ENCODE measurements at places on chromosomes 7 and 10. TPM values are rescaled to one million over a fixed set of nuclear protein-coding genes. Genes with fewer than 3 reads are reported as not detected.
A peak's percentile ranks its signal among the peaks of the same experiment; 100 is the strongest.

DNA sequence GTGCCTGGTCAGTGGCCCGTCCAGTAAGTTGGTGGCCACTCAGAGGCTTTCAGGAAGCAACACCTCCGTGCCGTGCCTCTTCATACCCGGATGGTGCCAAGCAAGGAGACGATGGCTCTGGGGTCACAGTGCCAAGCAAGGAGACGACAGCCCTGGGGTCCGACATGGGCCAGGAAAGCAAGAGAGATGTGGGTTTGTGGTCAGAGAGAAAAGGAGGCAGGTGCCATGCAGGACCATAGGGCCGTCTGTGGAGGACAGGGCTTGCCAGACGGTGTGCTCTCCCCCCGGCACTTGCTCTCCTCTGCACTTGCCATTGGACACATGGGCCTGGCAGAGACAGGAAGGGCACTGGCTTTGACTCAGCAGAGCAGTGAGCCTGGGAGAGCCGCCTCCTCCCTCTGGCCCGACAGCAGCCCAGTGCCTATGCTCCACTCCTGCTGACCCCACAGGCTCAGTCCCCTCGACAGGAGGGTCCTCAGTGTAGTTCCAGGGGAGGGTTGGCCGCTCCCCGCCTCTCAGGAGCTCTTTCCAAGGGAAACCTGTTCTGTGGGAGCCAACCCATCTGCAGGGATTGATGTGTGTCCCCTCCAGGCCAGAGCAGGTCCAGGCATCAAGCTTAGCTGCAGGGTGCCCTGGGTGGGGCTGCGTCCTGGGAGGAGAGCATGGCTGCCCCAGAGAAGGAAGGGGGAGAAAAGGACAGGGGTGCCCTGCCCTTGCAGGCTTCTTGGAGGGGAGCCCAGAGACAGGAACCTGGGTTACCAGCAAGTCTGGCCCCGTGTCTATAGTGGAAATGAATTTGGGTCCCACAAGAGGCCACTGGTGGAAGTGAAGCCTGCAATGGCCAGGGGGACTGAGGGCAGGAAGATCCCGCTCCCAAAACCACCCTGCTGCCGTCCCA is 7.6 kb upstream of the CALML5 start:
- no peak overlapping the region for H3K27ac ChIP-seq
- H3K4me3 ChIP-seq = no peak overlapping the region
- DNase-seq = no peak
- H3K36me3 ChIP-seq = no peaks in the 10 kb centered on the region

- peak overlapping the region; percentile 81 for H3K4me3 ChIP-seq
- no peaks in the 10 kb centered on the region for H3K27me3 ChIP-seq
- DNase-seq = no peak
Measured at GRCh38 chr10:13347043-13347499, 1.0 kb downstream of the SEPHS1 start.

- H3K4me1 ChIP-seq = no peaks in the 10 kb centered on the region
- no peak for DNase-seq
- no peak overlapping the region for H3K27ac ChIP-seq
- no peaks in the 10 kb centered on the region for H3K27me3 ChIP-seq
Measured at GRCh38 chr10:131102676-131103075, 208.8 kb downstream of the TCERG1L start.

DNA sequence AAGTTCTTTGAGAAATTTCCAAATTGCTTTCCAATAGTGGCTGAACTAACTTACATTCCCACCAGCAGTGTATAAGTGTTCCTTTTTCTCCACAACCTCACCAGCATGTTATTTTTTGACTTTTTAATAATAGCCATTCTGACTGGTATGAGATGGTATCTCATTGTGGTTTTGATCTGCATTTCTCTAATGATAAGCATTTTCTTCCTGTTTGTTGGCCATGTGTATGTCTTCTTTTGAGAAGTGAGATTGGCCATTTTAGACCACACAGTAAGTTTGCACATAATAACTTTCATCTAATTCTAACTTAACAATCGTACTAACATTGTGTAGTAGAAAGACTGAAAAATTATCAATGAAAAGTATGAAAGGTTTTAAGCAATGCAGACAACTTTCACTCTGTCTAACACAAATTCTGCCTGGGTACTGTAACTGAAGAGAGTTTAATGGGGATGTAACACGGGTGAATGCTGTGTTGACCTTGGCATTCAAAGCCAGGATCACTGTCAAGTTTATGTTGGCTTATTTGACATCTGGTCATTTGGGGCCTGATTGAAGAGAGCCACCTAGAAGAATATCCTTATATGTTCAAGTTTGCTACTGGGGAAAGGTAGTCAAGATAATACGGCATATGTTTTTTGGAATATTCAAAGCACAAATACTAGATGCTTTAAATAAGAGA is 50.4 kb downstream of the FAM171A1 start:
- H3K27ac ChIP-seq = no peak overlapping the region
- no peaks in the 10 kb centered on the region for H3K36me3 ChIP-seq
- peaks cover 4% of the 10 kb centered on the region for H3K27me3 ChIP-seq
- H3K4me3 ChIP-seq = no peak overlapping the region

- peaks cover 5% of the 10 kb centered on the region for H3K4me1 ChIP-seq
- H3K4me3 ChIP-seq = no peak overlapping the region
- H3K36me3 ChIP-seq = no peaks in the 10 kb centered on the region
- H3K27ac ChIP-seq = no peak overlapping the region
Measured at GRCh38 chr10:122168598-122169394, 102.3 kb upstream of the BTBD16 start.

DNA sequence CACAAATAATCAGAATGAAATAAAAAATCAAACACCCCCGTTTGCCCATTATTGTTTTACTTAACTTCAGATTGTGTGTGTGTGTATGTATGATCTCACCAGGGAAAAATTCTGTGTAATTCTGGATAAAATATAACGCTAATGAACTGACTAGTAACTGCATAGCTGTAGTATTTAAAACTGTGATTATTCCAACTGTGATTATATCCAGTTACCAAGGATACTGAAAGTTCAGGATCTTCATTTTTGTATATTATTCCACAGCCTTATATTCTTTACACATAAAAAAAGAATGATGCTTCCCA is 2.9 kb downstream of the TWIST1 start:
- H3K27me3 ChIP-seq = peaks cover 61% of the 10 kb centered on the region
- no peaks in the 10 kb centered on the region for H3K36me3 ChIP-seq
- H3K4me1 ChIP-seq = peaks cover 5% of the 10 kb centered on the region
- no peak for DNase-seq
- no peak overlapping the region for H3K4me3 ChIP-seq

- no peak overlapping the region for H3K4me3 ChIP-seq
- no peaks in the 10 kb centered on the region for H3K4me1 ChIP-seq
- H3K27ac ChIP-seq = no peak overlapping the region
- peaks cover 6% of the 10 kb centered on the region for H3K27me3 ChIP-seq
- no peaks in the 10 kb centered on the region for H3K36me3 ChIP-seq
- DNase-seq = no peak
Measured at GRCh38 chr10:15457382-15457781, 86.3 kb upstream of the FAM171A1 start.

DNA sequence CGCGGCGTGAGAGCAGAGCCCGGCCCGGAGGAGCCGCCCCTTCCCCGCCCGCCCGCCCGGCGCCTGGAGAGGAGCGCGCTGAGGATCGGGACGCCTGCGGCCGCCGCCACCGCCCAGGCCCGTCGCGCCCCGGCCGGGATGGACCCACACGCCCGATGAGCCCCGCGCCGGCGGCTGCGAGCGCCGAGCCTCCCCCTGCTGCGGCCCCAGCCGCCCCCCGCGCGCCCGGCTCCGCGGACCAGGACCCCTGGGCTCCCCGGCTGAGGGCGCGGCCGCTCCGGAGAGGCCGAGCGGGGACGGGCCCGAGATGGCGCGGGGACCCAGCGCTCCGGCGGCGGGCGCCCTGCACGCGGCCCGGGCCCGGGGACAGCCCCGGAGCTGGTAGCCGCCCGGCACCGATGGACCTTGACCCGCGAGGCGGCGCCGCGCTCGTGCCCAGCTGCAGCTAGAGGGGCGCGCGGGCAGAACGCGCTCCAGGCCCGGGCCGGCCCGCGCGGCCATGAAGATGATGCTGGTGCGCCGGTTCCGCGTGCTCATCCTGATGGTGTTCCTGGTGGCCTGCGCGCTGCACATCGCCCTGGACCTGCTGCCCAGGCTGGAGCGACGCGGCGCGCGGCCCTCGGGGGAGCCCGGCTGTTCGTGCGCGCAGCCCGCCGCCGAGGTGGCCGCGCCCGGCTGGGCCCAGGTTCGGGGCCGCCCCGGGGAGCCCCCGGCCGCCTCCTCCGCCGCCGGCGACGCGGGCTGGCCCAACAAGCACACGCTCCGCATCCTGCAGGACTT is 520 bp downstream of the FAM20C start:
- DNase-seq = no peak
- no peaks in the 10 kb centered on the region for H3K36me3 ChIP-seq
- peaks cover 2% of the 10 kb centered on the region for H3K4me1 ChIP-seq
- H3K27me3 ChIP-seq = peaks cover 34% of the 10 kb centered on the region
- H3K27ac ChIP-seq = no peak overlapping the region
- no peak overlapping the region for H3K4me3 ChIP-seq

GRCh38 chr7:80596933-80597517 is 41.4 kb upstream of the CD36 start:
- H3K27ac ChIP-seq = no peak overlapping the region
- H3K36me3 ChIP-seq = no peaks in the 10 kb centered on the region
- no peaks in the 10 kb centered on the region for H3K4me1 ChIP-seq
- H3K27me3 ChIP-seq = no peaks in the 10 kb centered on the region
- no peak overlapping the region for H3K4me3 ChIP-seq
- no peak for DNase-seq

GRCh38 chr10:86651631-86652331 is 2.6 kb upstream of the OPN4 start:
- no peak overlapping the region for H3K4me3 ChIP-seq
- no peaks in the 10 kb centered on the region for H3K4me1 ChIP-seq
- no peaks in the 10 kb centered on the region for H3K27me3 ChIP-seq
- no peaks in the 10 kb centered on the region for H3K36me3 ChIP-seq

DNA sequence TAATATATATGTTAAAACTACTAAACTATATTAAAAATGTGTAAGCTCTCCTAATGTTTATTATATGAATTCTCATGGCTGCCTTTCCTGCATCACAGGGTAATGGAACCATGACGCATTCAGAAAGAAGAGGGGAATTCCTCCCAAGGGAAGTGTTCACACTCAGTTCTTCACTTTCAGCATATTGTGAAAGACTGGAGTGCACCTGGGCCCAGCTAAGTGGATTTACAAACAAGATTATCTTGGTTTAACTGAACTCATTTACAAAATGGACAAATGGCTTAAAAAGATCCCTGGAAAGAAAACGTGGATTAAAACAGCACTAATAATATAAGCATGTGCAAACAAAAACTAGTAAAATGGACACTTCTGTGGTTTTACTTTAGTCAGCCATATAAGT is 149.8 kb downstream of the DOCK4 start:
- H3K27me3 ChIP-seq = peaks cover 2% of the 10 kb centered on the region
- H3K27ac ChIP-seq = no peak overlapping the region
- no peak for DNase-seq
- no peaks in the 10 kb centered on the region for H3K36me3 ChIP-seq

DNA sequence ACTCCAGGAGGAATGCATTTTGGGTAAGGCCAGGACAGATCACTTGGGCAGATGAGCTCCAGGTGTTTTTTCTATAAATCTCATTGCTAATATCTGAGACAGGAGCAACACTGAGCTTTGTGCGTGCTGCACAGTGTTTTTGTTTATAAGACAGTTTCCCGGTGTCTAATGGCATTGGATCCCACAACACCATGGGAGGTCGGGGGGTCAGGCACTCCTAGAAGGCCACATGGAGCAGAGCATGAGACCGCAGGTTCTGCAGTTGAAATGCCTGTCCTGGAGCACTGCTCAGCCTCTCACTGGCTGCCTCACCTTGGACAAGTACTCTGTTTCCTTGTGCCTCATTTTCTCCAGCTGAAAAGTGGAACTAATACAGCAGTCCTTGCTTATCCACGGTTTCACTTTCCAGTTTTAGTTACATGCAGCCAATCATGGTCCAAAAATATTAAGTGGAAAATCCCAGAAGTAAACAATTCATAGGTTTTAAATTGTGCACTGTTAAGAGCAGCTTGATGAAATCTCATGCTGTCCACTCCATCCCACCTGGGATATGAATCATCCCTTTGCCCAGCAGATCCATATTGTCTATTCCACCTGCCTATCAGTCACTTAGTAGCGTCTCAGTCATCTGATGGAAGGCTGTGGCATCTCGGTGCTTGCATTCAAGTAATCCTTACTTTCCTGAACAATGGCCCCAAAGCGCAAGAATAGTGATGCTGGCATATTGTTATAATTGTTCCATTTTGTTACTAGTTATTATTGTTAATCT is 35.2 kb downstream of the ATXN7L1 start:
- no peak overlapping the region for H3K27ac ChIP-seq
- H3K27me3 ChIP-seq = no peaks in the 10 kb centered on the region
- H3K36me3 ChIP-seq = peaks cover 2% of the 10 kb centered on the region

DNA sequence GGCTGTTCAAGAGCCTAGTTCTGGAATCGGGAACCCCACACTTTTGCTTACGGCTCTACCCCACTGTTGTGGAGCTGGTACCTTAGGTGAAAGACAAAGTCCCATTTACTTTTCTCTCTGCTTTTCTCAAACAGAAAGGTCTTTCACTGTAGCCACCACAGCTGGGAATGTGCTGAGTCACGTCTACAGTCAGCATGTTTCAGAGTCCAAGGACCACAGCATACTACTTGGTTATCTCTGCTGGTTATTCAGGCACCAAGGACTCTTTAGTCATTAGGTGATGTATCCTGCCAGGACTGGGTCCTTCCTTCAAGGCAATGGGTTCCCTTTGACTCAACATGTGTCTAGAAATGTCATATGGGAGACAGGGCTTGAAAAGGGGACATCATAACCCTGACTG is 266.8 kb upstream of the STEAP1 start:
- H3K4me1 ChIP-seq = no peaks in the 10 kb centered on the region
- H3K27ac ChIP-seq = no peak overlapping the region
- no peaks in the 10 kb centered on the region for H3K27me3 ChIP-seq
- DNase-seq = no peak
- H3K4me3 ChIP-seq = no peak overlapping the region

GRCh38 chr7:16211402-16211925 is 209.9 kb downstream of the CRPPA start:
- H3K4me3 ChIP-seq = no peak overlapping the region
- no peaks in the 10 kb centered on the region for H3K27me3 ChIP-seq
- no peak for DNase-seq
- no peak overlapping the region for H3K27ac ChIP-seq
- no peaks in the 10 kb centered on the region for H3K36me3 ChIP-seq

GRCh38 chr10:66958466-66958865 is 32.6 kb downstream of the LRRTM3 start:
- H3K4me1 ChIP-seq = no peaks in the 10 kb centered on the region
- no peaks in the 10 kb centered on the region for H3K27me3 ChIP-seq
- H3K4me3 ChIP-seq = no peak overlapping the region
- H3K27ac ChIP-seq = no peak overlapping the region
- no peak for DNase-seq

- no peaks in the 10 kb centered on the region for H3K27me3 ChIP-seq
- no peak overlapping the region for H3K27ac ChIP-seq
- peaks cover 17% of the 10 kb centered on the region for H3K36me3 ChIP-seq
- H3K4me3 ChIP-seq = no peak overlapping the region
Measured at GRCh38 chr7:77831481-77831880, 32.9 kb downstream of the PHTF2 start.

- no peaks in the 10 kb centered on the region for H3K36me3 ChIP-seq
- no peaks in the 10 kb centered on the region for H3K27me3 ChIP-seq
- H3K27ac ChIP-seq = no peak overlapping the region
- DNase-seq = no peak
Measured at GRCh38 chr7:29017713-29018112, 59.6 kb upstream of the TRIL start.

The CNNM1 gene
- 0.23 TPM for total RNA-seq

The ANKRD61 gene
- total RNA-seq = 0.29 TPM

The IFIT5 gene
- total RNA-seq = 22.5 TPM

The RAPGEF5 gene
- total RNA-seq = 0.63 TPM

The MCM10 gene
- 68.3 TPM for total RNA-seq

The CFAP70 gene
- 0.57 TPM for total RNA-seq

All from activated CD8-positive, alpha-beta T cell treated with anti-CD3 and anti-CD28 coated beads, Interleukin-2, amount 10 ng/mL, durations not matched to agents 7 days and 5 days (primary cell).